Left cardiac atrium (tissue), 4 donors: ENCODE measurements at places on chromosomes 12 and 14. TPM values are rescaled to one million over a fixed set of nuclear protein-coding genes. Genes with fewer than 3 reads are reported as not detected.
A peak's percentile ranks its signal among the peaks of the same experiment; 100 is the strongest.

DNA sequence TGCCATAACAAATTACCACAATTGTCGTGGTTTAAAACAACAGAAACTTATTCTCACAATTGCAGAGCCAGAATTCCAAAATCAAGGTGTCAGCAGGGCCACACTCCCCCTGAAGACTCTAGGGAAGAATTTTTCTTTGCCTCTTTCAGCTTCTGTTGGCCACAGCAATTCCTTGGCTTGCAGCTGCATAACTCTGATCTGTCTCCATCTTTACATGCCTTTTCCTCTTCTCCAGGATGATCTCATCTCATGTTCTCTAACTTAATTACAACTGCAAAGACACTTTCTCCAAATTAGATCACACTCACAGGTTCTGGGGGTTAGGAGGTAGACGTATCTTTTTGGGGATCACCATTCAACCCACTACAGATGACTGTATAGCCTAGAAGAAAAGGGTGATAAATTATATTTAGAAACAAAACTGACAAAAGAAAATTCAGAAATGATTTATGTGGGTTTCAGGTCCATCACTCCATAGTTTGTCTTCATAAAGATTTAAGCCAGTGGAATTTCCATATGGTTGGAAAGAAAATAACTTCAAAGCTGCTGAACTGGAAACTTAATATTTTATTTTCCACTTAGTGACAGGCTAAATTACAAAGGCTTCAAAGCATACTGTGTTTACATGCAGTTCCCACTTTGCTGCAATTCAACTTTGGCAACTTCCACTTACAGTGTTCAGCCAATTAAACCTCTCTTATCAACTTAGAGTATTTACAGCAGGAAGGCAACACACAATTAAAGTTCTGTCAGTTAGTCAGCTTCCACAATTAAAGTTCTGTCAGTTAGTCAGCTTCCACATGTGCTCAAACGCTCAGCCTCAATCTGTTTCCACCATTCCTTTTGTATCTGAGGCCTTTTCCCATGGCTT, 213.3 kb downstream of the EPS8 start:
- DNase-seq, result no peak

GRCh38 chr12:31021809-31022494, 51.7 kb upstream of the DDX11 start:
- DNase-seq, result no peak

DNA sequence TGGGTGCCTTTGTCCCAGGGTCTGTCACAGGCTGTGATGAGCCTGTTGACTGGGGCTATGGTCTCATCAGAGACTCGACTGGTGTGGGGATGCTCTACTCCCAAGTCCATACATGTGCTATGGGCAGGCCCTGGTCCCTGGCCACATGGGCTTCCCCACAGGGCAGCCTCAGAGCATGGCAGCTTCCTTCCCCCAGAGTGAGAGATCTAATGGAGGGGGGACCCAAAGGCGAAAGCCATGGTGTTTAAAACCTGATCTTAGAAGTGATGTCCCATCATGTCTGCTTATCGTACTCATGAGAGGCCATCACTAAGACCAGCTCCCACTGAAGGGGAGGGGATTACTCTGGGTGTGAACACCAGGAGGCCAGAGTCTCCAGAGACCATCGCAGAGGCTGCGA, 279.0 kb upstream of the RTL1 start:
- no peak for DNase-seq

GRCh38 chr12:57897286-57897974, 43.9 kb upstream of the ATP23 start:
- no peak for DNase-seq

- no peak for DNase-seq
Measured at GRCh38 chr14:53710615-53711014, 246.0 kb downstream of the BMP4 start.

DNA sequence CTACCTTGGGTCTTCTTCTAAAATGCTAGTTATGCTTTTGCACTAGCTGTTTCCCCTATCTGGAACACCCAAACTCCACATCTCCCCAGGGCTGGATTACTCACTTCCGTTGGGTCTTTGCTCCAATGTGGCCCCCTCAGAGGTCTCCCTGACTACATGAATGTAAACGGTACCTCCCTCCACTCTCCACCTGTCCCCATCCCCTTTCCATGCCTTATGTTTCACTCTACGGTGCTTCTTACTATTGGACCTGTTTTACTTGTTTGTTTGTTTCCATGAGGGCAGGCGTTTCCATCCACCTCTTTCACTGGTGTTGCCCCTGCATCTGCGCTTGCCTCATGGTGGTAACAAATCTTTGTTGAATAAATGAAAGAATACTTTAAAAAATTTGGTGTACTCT, 256.4 kb downstream of the SNAPC1 start:
- DNase-seq, result no peak

DNA sequence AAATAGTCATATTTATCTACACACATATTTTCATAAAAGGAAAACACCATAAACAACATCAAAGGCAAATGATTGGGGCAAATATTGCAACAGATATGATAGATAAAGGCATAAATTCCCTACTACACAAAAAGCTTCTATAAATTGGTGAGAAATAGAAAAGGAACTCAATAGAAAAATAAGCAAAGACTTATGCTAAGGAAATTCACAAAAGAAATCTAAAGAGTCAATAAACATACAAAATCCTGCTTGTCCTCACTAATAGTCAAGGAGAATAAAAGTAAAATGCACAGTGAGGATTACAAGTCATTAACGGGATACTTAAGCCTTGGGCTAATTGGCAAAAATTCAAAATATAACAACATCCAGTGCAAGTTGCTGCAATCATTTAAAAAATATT, 30.3 kb downstream of the CCDC59 start:
- DNase-seq, result no peak

- peak; percentile 6 for DNase-seq
Measured at GRCh38 chr12:117031843-117032592, 67.2 kb downstream of the TESC start.

DNA sequence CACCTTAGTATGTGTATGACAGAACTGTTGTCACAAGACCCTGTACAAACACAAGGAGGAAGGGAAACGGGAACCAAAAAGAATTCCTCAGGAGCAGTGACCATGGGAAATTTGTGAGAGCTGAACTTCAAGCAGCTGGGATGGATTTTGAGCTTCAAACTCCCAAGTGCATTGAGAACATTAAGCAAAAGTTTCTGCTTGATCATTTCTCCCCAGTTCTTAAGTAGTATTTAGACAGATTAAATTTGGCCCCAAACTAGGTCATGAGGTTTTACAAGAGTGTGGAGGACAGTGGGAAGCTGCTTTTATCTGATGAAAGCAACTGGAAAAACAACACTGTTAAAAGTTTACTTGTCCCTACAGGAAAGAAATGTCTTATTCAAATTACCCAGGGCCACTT, 206.0 kb upstream of the DCN start:
- no peak for DNase-seq

DNA sequence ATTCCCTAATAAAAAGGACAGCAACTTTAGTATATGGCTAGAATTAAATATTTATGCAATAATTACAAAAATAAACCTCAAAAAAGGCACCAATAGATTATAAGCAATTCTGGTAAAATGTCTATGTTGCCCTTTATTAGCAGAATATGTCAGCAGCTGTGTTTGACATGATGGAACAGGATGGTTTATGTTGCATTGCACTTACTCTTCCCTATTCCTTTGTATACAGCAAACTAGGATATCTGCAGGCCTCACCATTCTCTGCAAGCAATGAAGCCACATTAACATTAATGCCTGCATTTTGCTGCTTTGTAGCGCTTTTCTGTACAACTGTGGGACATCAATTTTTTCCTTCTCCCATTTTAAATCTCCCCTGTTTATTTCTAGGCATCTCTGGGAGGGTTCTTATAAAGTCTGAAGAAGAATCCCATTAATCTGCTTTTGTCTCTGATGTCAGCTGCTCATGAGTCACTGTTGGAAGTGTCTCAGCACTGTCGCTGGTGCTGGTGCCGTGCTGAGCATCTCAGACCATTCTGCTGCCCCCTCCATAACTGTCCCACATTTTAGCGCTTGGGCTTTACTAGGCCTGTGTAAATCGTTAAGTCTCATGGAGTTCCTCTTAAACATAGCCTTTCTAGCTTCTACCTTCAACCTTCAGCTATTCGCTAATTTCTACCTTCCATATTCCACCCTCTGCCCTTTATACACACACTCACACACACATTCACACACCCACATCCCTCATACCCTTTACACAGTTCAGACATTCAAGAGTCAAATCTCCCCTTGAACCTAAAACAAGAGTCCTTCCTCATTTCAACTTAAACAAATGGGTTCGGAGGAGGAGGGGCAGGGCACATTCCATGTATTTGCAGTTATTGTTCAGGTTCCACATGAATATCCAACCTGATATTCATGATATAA, 64.4 kb upstream of the TRHDE start:
- no peak for DNase-seq

GRCh38 chr14:53620317-53620716, 336.3 kb downstream of the BMP4 start:
- DNase-seq, result no peak

- no peak for DNase-seq
Measured at GRCh38 chr12:19719672-19720071, 280.4 kb downstream of the AEBP2 start.

DNA sequence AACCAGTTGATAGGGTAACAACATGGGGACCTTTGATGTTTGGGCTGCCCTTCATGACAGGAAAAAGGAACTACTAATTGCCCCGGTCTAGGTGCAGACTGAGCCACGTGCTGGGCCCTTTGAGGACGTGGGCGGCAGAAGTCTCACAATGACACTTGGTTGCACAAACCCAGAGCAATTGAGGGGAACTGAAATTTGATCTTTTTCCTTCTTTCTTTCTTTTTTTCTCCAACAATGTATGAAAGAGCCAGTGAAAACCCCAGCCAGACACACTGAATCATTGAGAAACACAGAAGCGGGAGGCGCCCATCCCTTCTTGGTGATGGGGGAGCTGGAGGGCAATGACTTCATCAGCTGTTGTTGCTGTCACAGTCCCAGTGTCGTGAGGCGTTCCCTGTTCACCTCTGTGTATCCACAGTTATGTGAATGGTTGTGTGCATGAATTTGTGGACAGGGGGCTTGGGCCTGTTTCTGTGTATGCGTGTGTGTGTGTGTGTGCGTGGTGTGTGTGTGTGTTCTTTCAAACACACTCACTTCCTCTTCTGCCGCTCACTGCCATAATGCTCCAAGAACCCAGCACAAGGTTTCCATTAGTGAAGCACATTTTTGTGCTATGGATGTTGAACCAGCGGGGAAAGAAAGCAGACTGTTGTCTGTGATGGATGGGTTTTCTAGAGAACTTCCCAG, 137.5 kb upstream of the CCND2 start:
- no peak for DNase-seq

GRCh38 chr14:35083530-35084150, 37.6 kb downstream of the FAM177A1 start:
- no peak for DNase-seq

DNA sequence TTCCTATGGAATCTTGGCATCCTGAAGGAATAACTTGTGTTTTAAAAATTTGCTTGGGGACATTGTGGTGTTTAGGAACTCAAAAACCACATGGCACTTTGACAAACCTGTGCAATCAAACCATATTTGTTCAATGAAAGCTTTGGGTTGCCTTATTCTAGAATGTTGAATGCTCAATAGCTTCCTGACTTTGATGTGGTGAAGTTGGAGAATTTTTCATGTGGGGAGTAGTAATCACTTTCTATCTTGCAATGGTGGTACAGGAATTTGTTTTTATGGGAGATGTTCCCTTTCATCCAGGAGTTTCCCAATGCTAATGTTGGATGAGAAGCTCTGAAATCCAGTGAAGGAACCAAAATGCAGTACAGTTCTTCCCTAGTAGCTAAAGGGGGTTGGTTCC, 42.2 kb upstream of the LDHB start:
- no peak for DNase-seq

DNA sequence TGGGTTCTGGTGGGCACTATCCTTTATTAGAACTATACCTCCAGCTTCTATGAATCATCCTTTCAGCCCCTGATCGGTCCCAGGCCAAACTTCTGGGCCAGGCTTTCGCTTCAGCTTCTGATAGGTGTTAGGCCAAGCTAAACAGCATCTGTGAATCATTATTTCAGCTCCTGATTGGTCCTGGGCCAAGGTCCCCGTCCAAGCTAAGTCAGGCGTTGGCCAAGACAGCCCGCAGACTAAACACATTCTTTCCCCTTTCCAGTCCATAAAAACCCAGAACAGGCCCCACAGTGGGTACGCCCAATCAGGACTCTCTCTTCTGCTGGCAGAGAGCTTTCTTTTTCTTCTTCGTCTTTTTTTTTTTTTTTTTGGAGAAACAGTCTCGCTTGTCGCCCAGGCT, 1808.9 kb upstream of the SEL1L start:
- peak; percentile 69 for DNase-seq

DNA sequence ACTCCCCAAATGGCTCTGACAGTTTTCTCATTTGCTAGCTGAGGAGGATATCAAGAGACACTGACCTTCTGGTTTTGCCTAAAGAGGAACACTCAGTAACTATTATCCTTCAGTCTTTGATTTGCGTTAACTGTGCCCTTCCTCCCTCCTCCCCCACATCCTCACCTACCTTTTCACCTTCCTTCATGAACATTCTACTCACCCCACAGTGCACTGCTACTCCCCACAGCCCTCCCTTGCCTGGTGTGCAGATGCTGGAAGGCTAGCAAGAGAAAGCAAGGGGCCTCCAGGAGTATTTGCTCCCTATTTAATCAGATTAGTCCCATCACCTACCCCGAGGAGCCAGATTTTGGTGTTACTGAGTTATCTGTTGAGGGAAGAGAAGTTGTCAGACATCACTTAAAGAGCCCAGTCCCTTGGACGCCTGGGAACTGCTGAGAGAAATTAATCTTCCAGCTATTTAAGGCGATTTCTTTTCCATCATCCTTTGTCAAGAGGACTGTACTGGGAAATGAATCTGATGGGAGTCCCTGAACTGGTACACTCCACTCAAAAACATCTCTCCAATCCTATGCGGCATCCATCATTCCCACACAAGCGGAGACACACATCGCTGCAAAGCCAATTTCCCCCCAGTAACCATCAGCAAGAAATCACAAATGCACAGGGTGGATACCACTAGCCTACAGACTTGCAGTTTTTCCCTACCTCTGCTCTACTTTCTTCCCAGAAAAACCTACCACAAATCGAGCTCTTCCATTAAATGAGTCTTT, 11.5 kb downstream of the PSMB5 start:
- no peak for DNase-seq

- DNase-seq, result no peak
Measured at GRCh38 chr12:122593910-122594309, 66.9 kb downstream of the KNTC1 start.

GRCh38 chr14:80315681-80316080, 104.4 kb upstream of the DIO2 start:
- DNase-seq, result no peak

- no peak for DNase-seq
Measured at GRCh38 chr14:39472078-39472477, 39.8 kb upstream of the FBXO33 start.

The RNASE3 gene
- not detected for total RNA-seq

The FSCB gene
- not detected for total RNA-seq

The FAM186B gene
- 0.29 TPM for total RNA-seq

The HCAR3 gene
- total RNA-seq, result 0.29 TPM

The SMIM41 gene
- total RNA-seq, result not detected

The CPNE6 gene
- not detected for total RNA-seq

The CCDC197 gene
- not detected for total RNA-seq

The IL31 gene
- total RNA-seq, result not detected

The NEUROD4 gene
- total RNA-seq, result not detected
